Fibroblast of skin of scalp (primary cell): ENCODE measurements at places on chromosomes 6 and 20.

DNA sequence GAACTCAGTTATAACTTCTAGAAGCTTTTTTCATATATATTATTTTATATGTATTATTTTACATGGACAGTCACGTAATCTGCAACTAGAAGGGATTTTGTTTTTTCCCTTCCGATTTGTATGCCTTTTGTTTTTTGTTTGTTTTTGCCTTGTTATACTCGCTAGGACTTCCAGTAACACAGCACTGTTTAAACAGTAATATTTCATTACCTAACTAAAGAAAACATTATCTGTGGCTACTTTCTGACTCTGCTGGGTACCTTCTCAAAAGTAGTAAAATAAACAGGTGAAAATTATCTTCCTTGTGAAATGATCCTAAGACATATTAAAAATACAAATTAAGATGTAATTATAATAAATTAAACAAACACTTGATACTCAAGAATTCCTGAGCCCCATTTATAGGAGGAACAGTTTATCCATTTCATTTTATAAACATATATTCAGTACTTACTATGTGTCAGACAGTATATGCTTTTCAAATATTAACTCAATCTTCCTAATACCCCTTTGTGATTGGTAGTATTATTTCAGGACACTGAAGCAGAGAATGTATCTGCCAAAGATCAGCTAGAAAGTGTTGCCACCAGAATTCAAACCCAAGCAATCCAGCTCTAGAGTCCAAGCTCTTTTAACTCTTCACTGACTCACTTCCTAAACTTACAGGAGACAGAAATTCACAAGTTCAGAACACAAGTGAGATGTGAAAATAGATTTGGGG lies 65.3 kb downstream of the MAP3K5 start:
- DNase-seq, result no peak

DNA sequence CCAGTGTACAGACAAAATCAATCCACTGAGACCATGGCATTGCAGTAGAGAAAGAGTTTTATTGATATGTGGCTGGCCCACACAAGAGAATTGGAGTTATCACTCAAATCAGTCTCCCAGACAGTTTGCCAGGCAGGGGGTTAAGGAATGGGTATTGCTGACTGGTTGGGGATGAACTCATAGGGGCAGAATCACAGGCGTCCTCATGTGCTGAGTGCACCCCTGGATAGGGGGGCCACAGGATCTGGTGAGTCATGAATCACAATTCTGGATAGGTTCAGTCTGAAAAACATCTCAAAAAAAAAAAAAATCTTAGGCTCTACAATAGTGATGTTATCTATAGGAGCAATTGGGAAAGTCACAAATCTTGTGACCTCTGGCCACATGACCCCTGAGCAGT lies 29.5 kb upstream of the ILRUN start:
- DNase-seq, result no peak

DNA sequence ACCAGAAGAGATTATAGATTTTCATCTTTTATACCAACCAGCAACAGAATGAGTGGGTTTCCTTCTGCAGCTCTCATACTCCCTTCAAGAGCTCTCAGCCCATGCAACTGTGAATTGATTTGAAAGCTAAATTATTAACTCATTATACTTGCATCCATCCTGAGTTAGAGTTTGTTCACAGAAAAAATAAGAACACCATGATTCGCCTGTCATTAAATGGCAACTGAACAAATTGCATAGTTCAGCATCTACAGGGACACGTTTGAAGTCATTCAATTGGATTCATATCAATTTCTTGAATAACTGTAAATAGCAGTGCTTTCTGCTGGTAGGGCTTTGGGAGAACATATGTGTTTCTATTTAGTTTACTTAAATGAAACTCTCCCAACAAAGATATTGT lies 65.7 kb downstream of the NKAIN2 start:
- no peak for DNase-seq

DNA sequence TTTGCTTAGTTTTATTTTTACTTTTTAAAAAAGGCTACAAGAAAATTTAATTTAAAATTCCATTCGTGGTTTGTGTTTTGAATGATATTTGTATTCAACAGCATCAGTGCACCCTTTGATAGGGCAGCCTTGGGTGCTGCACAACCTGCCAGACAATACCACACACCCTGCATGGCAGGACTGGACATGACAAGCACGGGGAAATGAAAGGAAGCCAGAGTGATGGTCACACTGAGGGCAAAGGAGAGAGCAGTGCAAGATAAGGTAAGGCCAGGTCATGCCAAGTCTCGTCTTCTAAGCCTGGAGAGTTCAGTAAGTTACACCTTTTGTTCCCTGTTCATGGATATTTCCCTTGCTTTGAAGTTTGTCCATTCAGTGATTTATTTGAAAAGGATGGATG lies 103.0 kb downstream of the ALDH8A1 start:
- no peak for DNase-seq

GRCh38 chr6:32882879-32883250 lies 28.9 kb downstream of the PSMB9 start:
- DNase-seq, result peak; percentile 59

- no peak for DNase-seq
Measured at GRCh38 chr6:93104195-93104817, 315.1 kb downstream of the EPHA7 start.

GRCh38 chr20:44418069-44418905 lies 57.4 kb upstream of the TTPAL start:
- DNase-seq, result no peak

- no peak for DNase-seq
Measured at GRCh38 chr6:44462335-44462734, 74.8 kb downstream of the CDC5L start.

DNA sequence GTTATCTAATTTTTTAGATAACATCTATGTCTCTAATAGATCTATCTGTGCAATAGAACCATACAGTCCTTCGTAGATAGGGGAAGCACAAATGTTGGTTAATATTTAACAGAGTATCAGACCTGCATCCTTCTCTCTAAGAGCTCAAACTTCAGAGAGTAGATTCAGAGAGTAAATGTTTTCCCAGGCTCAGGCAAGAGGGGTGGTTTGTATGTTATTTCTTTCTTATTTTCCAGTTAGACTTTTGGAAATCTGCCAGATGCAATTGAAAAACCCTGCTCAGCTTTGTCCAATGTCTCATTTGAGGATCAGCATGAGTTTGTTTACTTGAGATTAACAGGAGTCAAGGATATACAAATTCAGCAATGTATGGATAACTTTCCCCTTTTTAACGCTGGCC lies 361.9 kb downstream of the BCKDHB start:
- DNase-seq, result no peak

DNA sequence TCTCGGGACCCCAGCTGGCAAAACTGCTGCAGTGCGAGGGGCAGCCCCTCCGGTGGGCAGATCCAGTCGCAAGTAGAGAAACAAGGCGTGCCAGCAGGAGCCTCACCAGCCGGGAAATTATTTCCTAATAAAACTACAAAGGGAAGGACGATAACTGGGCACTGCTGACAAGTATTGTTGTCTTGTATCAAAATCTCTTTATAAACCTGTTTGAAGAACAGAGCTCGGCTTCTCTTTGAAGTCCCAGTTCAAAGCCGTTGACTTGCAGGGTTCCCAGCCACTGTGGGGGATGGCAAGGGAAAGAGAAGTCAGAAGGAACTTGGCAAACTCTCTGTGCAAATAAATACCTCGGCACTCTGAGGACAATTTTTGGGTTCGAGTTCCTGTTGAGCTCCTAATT lies 504.5 kb downstream of the CD83 start:
- no peak for DNase-seq

DNA sequence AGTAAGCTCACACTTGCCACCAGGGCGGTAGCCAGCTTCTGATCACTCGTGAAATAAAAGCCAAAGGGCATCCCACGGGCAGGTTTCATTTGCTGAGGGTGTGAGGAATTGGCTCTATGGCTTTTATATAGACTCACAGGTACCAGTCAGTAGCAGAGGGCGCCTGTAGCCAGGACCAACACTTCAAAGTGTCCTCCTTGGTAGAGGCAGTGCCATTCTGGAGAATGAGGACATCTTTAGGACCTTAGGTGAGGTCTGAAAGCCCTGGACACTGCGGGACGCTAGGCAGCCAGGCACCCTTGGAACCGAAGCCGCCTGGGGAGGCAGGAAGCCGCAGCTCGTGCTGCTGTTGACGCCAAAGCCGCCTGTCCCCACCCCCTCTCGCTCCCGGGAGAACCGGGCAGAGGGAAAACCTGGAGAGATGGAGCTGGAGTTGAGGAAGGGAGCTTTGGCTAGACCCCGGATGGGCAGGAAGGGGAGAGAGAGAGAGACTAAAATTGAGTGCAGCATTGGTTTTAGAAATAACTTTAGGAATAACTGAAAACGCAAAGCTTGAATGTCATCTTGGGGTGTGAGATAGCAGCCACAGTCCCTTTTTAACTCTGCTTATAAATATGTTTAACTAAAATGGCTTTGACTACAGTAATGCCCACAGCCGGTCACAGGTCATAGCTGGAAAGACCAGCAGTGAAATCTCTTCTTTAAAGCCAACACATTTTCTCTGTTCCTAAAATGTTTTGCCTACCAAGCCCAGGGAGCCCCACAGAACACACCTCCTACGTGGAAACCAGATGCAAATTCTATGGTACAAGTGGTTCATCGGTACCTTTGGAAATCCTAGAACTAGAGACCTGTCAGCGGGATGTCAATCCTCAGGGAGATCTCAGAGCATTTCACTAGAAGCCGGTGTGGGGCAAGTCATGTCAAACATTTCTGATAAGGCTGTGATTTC lies 128.5 kb upstream of the CDYL start:
- DNase-seq, result peak; percentile 83

GRCh38 chr20:41247523-41248367 lies 69.8 kb downstream of the ZHX3 start:
- no peak for DNase-seq

- DNase-seq, result no peak
Measured at GRCh38 chr6:126477678-126478077, 137.8 kb downstream of the CENPW start.

- peak; percentile 75 for DNase-seq
Measured at GRCh38 chr6:90295854-90296340, 746 bp downstream of the BACH2 start.

- no peak for DNase-seq
Measured at GRCh38 chr6:139710556-139710955, 336.1 kb upstream of the CITED2 start.

DNA sequence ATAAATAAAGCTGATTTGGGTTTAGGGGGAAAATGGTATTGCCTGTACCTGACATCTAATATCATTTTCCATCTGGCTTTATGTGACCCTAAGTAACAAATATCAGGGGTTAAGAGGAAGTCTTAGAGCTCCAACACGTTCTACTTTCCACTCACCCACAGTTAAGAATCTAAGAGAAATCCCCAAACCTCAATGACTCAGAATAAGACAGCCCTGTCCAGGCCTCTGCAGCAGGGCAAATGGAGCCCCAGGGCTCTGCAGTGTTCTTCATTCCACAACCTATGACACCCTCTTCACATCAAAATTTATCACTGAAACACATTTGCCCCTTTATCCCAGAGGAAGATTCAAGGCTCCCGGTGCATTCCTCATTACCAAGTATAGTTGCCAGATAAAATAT lies 20.3 kb upstream of the TENT5A start:
- DNase-seq, result peak; percentile 76

GRCh38 chr6:66558189-66558588 lies 851.2 kb upstream of the EYS start:
- DNase-seq, result no peak

DNA sequence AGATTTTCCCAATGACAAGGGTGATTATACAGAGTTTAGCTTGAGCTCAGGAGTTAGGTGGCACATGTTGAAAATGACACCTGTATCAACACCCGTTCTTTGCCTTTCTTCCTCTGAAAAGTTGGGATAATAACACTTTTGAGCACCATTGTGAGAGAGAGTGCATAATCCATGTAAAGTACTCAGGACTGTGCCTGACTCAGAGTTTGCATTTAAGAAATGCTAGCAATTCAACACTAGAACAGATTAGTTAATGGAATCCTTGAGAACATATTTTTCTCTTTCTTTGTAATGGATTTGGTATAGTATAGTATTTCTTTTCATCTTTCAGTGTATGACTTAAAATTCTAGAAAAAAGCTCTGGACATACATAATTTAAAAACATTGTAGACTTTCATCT lies 449.2 kb downstream of the GJA1 start:
- peak; percentile 46 for DNase-seq

DNA sequence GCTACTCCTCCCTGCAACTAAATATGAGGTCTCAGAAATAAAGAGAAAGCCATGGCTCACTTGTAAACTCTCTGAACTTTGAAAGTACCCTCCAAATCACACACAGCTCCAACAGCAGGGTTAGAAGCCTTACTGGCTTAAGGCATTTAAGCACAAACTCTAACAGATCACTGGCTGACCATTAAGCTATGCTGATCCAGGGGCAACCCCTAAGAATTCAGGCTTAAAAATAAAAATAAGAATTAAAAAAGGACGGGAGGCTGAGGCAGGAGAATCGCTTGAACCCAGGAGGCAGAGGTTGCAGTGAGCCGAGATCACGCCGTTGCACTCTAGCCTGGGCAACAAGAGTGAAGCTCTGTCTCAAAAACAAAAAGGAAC lies 21.8 kb downstream of the HLA-E start:
- no peak for DNase-seq

GRCh38 chr20:53826597-53827291 lies 233.1 kb upstream of the ZNF217 start:
- DNase-seq, result no peak

DNA sequence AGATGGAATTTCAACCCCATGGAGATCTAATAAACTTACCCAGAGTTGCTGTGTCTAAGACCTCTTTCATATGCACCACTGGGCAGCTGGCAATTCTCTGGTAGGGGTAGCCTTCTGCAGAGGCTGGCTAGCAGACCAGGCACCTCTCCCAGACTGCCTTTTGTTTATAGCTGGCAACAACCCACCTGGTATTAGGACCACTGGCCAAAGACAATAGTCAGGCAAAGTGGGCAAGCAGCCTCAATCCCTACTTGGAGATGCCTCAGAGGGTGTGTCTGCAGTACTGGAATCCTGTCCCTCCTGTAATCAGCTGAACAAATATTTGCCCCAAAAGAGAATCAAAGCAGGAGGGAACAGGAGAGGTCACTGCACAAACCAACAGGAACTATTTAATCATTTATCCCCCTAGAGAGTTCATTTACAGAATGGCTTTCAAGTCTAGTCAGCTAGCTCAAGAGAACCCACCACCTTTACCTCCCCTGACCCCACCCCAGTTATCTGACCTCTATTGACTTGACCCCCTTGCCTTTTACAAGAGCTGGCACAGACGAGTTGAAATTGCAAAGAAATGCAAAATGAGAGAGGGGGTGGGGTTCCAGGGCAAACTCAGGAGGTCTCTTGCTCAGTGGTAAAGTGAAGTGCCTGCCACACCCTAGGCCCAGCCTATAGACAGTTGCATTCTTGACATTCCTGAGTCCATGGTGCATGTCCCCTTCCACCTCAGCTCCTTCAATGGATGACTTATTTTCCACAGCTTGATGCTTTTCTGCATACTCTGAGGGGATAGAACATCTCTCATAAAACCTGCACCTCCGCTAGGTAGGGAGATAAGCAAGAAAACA lies 2.8 kb downstream of the BCL2L1 start:
- peak; percentile 51 for DNase-seq

GRCh38 chr6:22306741-22307466 lies 10.1 kb upstream of the PRL start:
- DNase-seq, result no peak

GRCh38 chr6:168217216-168217879 lies 102.2 kb downstream of the DACT2 start:
- DNase-seq, result no peak

- DNase-seq, result no peak
Measured at GRCh38 chr6:13417431-13417830, 70.0 kb downstream of the GFOD1 start.

- DNase-seq, result no peak
Measured at GRCh38 chr6:23690453-23691049, 435.5 kb upstream of the NRSN1 start.
